NCI-H1694 (cell line): ENCODE measurements at places on chromosomes 1 and 21.

GRCh38 chr1:67496329-67496728, 66.1 kb upstream of the SERBP1 start:
- DNase-seq, result no peak

GRCh38 chr1:209513226-209513625, 70.3 kb upstream of the CAMK1G start:
- DNase-seq, result peak; percentile 66

GRCh38 chr1:174818951-174819350, 180.8 kb upstream of the CACYBP start:
- DNase-seq, result no peak

- DNase-seq, result no peak
Observed at GRCh38 chr1:226132728-226133503, 53.6 kb downstream of the ACBD3 start.

GRCh38 chr1:209736490-209737117, 19.2 kb upstream of the TRAF3IP3 start:
- no peak for DNase-seq

DNA sequence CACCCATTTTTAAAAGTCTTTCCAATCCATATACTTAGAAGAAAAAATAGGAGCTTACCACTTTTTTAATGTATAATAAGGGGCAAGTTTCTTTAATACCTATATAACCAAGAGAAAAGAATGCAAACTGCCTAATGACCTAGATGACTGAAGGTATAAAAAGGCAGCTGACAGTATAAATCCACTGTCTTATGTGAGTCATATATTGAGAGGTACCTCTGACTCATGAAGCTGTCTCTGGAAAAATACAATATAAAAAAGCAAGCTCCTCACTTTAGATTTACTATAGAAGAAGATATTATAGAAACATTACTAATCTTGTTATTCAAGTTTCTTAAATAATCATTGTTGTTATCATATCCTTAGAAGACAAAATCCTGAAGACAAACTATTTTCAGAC, 144.2 kb downstream of the VAV3 start:
- no peak for DNase-seq

- DNase-seq, result no peak
Observed at GRCh38 chr1:75855734-75856133, 59.1 kb downstream of the MSH4 start.

- no peak for DNase-seq
Observed at GRCh38 chr1:193806079-193807048, 620.0 kb upstream of the B3GALT2 start.

DNA sequence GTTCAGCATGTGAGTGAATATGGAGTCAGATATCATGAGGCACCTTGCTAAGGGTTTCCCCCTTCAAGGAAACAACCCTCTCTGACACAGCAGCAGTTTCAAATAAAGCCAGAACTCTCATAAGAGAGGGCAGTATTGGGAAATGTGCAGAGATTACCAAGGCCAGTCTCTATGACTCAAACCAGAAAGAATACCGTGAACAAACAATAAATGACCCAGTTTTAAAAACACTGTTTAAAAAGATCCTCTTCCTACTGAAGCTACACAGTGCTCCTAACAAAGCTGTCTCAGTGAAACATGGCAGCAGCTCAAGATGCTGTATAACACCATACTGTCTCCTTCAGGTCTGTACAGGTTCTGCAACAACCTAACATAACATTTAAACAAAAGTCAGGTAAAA, 102.6 kb downstream of the KIAA0319L start:
- no peak for DNase-seq

DNA sequence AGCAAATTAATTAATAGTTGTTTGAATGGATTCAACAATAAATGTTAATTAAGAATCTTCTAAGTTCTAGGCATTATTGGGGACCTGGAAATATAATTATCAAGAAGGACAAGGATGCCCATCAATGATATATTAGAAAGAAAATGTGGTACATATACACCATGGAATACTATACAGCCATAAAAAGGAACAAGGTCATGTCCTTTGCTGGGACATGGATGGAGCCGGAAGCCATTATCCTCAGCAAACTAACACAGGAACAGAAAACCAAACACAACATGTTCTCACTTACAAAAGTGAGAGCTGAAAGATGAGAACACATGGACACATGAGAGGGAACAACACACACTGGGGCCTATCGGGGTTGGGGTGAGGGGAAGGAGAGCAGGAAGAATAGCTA, 141.4 kb upstream of the JUN start:
- no peak for DNase-seq

DNA sequence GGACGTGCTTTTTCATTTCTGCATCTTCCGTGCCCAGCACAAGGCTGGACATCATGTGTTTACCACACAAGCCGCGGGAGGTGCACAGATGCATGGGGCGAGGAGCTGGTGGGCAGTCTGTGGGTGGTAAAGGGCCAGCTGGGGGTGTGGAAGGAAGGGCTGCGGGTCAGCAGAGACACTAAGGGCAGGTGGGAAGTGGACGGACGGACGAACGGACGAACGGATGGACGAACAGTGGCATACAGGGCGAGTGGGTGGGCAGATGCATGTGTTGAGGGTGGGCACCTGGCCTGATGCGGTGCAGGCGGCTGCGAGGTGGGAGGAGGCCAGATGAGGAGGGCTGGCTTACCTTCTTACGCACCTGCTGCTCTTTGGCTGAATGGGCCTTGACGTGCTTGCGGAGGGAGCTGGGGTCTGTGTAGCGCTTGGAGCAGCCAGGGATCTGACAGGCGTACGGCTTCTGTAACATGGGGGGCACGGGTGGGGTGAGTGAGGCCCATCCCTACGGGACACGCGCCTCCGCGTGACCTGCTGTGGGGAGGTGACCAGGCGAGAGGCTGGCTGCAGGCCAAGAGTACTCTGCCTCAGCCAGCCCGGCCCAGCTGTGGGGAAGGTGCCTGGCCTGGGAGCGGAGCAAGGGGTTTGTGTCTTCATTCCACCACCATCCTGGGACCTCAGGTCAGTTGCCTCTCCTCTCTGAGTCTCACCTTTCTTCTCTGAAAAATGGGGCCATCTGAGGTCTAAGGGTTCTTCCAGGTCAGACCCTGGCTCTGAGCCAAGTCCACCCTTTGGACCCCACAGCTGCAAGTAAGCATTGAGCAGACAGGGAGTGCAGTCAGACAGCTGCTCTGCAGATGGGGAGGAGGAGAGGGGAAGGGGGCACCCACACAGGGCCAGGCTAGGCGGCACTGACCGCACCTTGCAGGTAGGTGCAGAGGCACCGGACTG, 65.5 kb downstream of the DMRTB1 start:
- no peak for DNase-seq

DNA sequence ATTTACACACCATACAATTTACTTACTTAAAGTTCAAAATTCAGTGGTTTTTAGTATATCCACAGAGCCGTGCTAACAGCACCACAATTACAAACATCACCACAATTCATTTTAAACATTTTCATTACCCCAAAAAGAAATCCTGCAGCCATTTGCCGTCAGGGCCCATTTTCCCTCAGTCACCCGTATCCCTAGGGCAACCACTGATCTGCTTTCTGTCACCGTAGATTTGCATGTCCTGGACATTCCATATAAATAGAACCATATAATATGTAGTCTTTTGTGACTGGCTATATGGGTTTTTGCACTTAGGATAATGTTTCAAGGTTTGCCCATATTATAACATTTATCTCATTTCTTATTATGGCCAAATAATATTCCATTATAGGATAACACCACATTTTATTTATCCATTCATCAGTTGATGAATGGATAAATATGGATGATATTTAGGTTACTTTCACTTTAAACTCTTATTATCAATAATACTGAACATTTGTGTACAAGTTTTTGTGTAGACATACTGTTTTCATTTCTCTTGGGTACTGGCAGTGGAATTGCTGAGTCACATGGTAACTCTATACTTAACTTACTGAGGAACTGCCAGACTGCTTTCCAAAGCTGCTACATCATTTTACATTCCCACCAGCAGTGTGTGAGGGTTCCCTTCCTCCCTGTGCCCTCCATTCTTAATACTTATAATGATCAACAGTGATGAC, 68.9 kb downstream of the ST3GAL3 start:
- no peak for DNase-seq

DNA sequence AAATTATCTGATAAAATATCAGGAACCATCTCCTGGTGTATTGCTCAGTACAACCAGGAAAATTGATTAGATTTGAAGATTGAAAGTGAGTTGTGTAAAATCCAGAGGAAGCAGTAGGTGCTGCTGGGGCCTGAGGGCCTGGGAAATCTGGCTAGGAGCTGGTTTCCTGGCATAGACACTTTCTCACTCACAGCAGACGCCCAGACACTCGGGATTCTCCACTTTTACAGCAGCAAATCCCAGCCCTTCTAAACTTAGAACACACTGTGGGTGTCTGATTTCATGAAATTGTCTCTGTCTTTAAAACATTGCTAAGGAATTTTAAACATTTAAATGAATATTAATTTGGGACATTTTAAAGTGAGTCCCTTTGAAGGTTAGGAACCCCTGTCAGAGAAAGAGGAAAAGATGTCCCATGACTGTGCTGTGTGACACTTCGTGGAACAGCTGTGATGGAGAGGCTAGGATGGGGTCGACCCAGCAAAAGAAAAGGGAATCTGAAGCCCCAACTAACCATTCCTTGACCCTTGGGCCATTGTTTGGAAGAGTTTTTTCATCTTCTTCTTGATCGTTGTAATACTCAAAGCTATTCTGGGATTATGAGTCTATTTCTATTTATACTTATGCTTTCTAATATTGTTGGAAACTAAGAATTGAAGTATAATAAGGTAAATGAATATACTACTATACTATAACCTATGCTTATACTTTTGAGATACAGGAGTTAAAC, 49.0 kb upstream of the VAMP3 start:
- DNase-seq, result no peak

DNA sequence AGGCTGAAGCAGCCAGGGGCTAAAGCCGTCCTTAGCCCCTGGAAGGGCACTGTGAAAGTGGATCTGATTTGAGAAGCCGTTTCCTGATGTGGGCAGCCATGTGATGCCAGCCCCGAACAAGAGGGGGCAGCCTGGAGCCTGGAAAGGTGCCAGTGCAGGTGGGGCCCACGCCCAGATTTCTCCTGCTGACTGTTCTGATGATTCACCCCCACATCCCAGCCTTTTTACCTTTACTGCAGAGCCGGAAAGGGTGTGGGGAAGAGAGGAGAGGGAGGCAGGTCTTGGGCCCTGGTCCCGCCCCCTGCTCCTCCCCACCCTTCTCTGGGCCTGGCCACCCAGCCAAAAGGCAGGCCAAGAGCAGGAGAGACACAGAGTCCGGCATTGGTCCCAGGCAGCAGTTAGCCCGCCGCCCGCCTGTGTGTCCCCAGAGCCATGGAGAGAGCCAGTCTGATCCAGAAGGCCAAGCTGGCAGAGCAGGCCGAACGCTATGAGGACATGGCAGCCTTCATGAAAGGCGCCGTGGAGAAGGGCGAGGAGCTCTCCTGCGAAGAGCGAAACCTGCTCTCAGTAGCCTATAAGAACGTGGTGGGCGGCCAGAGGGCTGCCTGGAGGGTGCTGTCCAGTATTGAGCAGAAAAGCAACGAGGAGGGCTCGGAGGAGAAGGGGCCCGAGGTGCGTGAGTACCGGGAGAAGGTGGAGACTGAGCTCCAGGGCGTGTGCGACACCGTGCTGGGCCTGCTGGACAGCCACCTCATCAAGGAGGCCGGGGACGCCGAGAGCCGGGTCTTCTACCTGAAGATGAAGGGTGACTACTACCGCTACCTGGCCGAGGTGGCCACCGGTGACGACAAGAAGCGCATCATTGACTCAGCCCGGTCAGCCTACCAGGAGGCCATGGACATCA, at the start of gene SFN:
SFN (plus strand) TSS at position 369 of the 904 bp plus-strand sequence; CDS start at position 433, 64 bp downstream.
- DNase-seq, result no peak

DNA sequence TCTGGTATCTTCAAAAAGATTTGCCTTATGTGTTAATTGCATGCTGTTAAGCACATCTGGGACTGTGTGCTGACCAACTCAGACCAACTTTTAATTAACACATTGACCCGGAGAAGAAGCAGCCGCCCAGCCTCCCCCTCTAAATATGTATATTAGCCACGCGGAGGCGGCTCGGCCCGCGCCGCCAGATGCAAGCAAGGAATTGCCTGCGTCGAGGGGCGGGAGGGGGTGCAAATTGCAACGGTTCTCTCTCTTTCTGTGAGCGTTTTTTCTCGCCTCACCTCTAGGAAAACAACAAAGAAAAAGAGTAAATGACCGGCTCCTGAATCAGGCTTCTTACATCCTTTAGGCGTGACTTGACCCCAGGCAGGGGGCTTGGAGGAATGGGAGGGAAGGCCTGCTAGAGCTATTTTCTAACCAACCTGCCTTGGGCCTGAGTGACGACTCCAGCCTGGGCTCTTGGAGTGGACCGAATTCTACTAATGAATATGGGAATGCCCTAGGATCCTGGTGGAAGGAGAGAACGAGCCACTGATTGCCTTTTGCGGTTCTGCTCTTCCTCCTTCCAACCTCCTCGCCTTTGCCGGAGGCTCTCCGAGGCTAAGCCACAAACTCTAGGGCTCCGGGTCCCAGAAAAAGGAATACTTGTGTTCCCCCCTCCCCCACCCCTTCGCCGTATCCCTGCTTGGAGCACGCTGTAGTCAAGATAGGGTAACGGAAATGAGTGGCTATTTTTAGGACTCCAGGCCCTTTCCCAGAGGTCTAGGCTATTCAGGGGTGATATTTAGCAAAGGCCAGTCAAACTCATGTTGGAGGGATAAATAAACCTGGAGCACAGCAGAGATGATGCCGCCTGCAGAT, 417.0 kb upstream of the ESRRG start:
- no peak for DNase-seq

DNA sequence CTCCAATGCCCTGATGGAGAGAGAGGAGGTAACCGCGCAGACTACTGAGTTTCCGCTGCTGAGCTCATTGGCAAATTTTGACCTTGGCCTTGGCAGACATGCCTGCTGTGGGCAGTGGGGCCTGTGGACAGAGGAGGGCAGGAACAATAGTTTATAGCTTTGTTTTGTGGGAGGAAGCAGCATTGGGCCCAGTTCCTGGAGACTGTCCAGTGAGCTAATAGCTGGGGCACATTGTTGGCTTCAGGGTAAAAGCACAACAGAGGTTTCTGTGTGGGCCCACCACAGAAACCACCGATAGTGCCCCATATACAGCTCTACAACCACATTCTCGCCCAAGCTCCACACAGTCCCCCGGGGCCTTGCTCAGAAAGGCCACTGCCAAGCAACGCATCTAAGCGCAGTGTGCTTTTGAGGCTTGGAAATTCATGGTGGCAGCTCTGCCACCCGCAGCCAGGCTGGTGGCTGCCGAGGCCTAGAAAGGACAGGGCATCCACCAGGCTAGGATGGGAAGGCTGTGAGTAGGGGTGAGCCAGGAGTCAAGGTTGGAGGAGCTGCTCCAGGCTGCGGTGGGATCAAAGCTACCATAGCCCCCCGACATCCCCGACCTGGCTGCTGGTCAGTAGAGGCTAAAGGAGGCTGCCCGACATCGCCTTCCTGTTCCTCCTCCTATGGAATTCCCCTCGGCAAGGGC, 43.2 kb downstream of the NEK2 start:
- no peak for DNase-seq

GRCh38 chr1:59814901-59815825, at the start of gene HOOK1:
TSS of gene HOOK1 (plus strand) at chr1:59814949. CDS start at chr1:59815118, 169 bp downstream.
- DNase-seq, result no peak

GRCh38 chr1:59604191-59604590, 210.6 kb upstream of the HOOK1 start:
- no peak for DNase-seq

- DNase-seq, result no peak
Observed at GRCh38 chr1:211473823-211474222, 18.1 kb downstream of the RD3 start.
